Esophagus muscularis mucosa (tissue), 4 donors: ENCODE measurements at places on chromosomes 2 and 18.

DNA sequence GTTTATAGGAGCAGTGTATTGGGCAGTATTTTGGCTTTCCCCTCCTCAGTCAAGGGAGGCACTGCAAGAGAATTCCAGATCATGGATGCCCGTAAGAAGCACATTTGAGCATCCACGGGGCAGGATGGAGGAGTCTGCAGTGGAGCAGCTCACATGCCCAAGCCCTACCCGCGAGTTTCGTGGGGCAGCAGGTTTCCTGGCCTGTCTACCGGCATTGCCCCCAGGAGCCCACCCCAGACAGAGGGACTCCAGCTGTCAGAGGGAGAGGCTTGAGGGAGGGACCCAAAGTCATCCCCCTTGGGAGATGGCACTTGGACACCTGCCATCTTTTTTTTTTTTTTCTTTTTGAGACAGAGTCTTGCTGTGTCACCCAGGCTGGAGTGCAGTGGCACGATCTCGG lies 31.3 kb downstream of the TMEM177 start:
- H3K36me3 ChIP-seq, result no peaks in the 10 kb centered on the region
- H3K4me3 ChIP-seq, result no peak overlapping the region
- H3K4me1 ChIP-seq, result no peaks in the 10 kb centered on the region
- no peak for DNase-seq

- peaks cover 23% of the 10 kb centered on the region for H3K27me3 ChIP-seq
- H3K36me3 ChIP-seq, result no peaks in the 10 kb centered on the region
- H3K27ac ChIP-seq, result peak overlapping the region; percentile 51
- H3K4me1 ChIP-seq, result peaks cover 17% of the 10 kb centered on the region
Observed at GRCh38 chr18:76528477-76529432, 33.7 kb upstream of the ZNF516 start.

GRCh38 chr2:160812830-160813505 lies 319.4 kb upstream of the RBMS1 start:
- no peaks in the 10 kb centered on the region for H3K4me1 ChIP-seq
- H3K4me3 ChIP-seq, result no peak overlapping the region
- peak overlapping the region; percentile 28 for H3K27ac ChIP-seq

DNA sequence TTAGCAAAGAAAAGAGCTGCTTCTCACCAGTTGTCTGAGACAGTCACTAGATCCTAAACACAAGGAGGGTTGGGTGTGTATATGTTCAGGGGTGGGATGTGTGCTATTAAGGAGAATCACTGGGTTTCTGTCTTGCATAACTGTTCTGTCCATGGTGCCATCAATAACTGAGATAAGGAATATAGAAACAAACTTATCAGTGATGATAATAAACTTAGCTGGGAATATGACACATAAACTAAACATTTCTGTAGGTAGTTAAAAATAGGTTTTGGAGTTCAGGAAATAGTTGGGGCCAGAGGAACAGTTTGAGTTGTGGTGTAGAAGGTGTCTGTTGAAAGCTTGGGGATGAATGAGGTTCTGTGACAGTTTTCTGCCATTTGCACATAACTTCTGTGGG lies 17.4 kb downstream of the NAPG start:
- H3K4me3 ChIP-seq, result no peak overlapping the region
- no peak for DNase-seq
- peaks cover 6% of the 10 kb centered on the region for H3K4me1 ChIP-seq
- H3K27me3 ChIP-seq, result no peaks in the 10 kb centered on the region

GRCh38 chr2:215521031-215521430 lies 85.2 kb upstream of the FN1 start:
- no peak overlapping the region for H3K27ac ChIP-seq
- H3K4me3 ChIP-seq, result no peak overlapping the region
- peaks cover 8% of the 10 kb centered on the region for H3K4me1 ChIP-seq
- H3K27me3 ChIP-seq, result no peaks in the 10 kb centered on the region
- H3K36me3 ChIP-seq, result no peaks in the 10 kb centered on the region

DNA sequence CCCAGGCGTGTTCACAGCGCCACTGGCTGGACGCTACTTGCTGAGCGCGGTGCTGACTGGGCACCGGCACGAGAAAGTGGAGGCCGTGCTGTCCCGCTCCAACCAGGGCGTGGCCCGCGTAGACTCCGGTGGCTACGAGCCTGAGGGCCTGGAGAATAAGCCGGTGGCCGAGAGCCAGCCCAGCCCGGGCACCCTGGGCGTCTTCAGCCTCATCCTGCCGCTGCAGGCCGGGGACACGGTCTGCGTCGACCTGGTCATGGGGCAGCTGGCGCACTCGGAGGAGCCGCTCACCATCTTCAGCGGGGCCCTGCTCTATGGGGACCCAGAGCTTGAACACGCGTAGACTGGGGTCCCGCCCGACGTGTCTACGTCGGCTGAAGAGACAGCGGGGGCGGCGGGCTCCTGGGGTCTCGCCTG lies 891 bp upstream of the KHK start:
- H3K36me3 ChIP-seq, result peaks cover 27% of the 10 kb centered on the region
- peaks cover 34% of the 10 kb centered on the region for H3K4me1 ChIP-seq
- H3K27ac ChIP-seq, result peak overlapping the region; percentile 94
- DNase-seq, result no peak
